T-helper 17 cell (primary cell): ENCODE measurements at places on chromosomes 4 and X.

- DNase-seq = no peak
Observed at GRCh38 chr4:38105475-38106220, 145.4 kb downstream of the PTTG2 start.

DNA sequence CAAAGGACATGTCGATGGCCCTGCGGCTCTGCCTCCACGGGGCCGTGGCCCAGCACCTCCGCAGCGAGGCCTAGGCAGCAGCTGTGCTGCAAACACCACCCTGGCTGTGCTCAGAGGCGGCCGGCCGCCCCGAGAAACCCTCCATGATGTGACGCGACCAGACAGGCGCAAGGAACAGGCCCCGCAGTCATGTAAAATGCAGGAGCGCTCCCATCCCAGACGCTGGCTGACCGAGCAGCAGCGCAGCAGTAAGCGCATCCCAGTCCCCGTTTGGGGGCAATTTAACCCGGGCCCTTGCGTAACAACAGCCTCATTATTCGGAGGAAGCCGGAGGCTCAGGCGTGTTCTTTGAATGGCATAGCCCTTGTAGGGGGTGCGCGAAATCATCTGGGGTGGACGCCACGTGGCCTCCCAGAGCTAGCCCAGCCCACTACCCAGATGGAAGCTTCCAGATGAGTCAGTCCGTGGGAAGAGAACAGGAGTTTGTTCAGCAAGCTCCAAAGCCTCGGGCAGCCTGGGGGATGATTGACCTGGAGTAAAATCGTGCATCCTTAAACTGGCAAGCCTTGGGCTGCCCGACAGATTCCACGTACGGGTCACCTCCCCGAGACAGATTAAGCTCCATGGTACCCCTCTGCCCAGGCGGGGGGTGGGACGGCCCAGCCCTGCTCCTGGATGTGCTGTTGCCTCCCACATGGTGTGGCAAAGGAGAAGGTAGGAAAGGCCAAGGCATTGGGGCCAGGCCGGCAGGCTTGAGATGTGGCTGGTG lies 124.0 kb downstream of the HMX1 start:
- DNase-seq = no peak

DNA sequence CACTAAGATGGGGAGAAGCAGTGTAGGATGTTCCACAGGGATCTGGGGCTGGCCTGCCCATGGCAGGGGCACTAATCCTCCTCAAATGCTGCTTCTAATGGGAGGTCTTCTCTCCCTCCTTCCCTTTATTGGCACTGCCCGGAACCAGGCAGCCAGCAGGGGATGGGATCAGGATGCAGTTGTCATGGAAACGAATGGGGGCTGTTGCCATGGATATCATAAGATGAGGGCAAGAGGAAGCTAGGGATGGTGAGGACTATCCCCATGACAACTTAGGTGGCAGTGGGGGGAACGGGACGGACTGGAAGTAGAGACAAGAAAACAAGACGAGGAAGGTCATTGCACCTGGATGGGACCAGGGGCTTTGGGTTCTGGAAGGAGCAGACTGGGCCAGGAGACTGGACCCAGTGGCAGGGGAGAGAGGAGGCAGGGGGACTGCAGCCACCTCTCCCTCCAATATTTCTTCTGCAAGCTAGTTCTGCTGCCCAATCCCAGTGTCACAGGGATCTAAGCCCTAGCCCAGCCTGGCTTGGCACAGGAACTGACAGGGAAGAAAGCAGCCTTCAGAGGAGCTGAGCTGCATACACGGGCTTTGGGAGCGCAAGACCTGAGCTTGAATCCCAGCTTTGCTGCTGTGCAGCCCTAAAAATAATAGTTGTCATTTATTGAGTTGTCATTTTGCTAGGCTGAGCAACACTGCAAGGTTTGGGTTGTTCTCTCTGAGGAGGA lies 19.0 kb downstream of the IQSEC2 start:
- no peak for DNase-seq

GRCh38 chrX:39936886-39937770 lies 160.6 kb downstream of the BCOR start:
- DNase-seq = no peak

GRCh38 chrX:39645178-39645895 lies 452.4 kb downstream of the BCOR start:
- no peak for DNase-seq

GRCh38 chr4:189124149-189124758 lies 816.4 kb upstream of the FRG1 start:
- DNase-seq = no peak

DNA sequence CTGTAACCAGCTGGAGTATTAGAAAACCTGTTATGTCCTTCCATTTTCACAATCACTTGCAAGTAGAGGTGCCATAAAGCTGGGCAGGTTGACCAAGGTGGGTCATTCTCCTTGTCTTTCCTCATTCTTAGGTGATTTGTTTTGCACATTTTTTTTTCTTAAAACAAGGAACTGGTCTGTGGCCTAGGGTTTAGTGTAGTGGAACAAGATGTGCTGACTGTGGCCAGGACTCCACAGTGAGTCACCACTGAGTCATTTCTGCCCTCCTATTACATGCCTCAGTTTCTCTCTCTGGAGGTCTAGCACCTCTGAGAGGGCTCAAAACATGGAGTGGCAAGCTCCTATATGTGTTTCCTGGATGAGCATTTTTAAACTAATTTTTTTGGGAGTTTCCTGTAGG lies 355.9 kb downstream of the GPM6A start:
- DNase-seq = no peak
